Endodermal cell (in vitro differentiated cells): ENCODE measurements at places on chromosomes 2 and 18.
A peak's percentile ranks its signal among the peaks of the same experiment; 100 is the strongest.

GRCh38 chr2:134381141-134381540, 127.3 kb downstream of the MGAT5 start:
- DNase-seq, result peak; percentile 2

- DNase-seq, result no peak
Observed at GRCh38 chr2:189083106-189083505, 96.5 kb downstream of the COL5A2 start.

DNA sequence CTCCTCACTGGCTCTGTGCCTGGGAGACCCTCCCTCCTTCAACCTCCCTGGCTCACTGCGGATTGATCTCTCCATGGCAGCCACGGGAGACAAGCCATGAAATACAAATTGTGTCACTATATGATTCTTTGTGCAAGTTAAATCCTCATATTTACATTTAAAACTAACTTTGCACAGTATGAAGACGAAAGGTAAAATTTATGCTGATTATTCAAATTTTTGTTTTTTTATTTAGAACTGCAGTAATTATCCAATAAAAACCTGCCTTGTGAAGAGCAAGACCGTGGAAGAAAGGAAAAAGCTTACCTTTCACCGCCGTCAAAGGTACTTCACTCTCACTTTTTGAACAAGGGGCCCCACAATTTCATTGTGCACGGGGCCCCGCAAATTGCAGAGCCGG, 436.9 kb downstream of the EIPR1 start:
- DNase-seq, result no peak

- DNase-seq, result no peak
Observed at GRCh38 chr18:40004246-40004645, 1950.8 kb upstream of the PIK3C3 start.

- DNase-seq, result no peak
Observed at GRCh38 chr2:29618024-29618423, 303.4 kb downstream of the ALK start.

- DNase-seq, result no peak
Observed at GRCh38 chr18:23933407-23933806, 81.1 kb upstream of the TTC39C start.

DNA sequence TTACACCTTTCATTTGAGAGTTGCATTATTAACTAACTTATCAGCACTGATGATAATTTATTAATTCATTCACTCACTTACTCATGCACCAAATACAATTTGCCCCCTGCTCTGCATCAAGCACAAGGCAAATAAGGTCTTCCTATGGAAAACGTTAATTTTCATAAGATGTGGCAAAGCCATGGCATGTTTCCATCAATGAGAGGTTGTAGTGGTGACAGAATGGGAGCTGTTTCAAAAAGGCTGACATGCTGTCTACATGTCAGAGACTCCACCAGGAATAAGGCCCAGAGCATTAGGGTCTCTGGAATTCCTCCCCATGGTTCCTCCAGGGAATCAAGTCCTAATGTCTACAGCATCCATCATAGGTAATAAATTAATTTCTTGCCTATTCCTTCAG, 978.8 kb downstream of the TMEM182 start:
- no peak for DNase-seq

- peak; percentile 78 for DNase-seq
Observed at GRCh38 chr18:907115-907884, 2.6 kb downstream of the ADCYAP1 start.

DNA sequence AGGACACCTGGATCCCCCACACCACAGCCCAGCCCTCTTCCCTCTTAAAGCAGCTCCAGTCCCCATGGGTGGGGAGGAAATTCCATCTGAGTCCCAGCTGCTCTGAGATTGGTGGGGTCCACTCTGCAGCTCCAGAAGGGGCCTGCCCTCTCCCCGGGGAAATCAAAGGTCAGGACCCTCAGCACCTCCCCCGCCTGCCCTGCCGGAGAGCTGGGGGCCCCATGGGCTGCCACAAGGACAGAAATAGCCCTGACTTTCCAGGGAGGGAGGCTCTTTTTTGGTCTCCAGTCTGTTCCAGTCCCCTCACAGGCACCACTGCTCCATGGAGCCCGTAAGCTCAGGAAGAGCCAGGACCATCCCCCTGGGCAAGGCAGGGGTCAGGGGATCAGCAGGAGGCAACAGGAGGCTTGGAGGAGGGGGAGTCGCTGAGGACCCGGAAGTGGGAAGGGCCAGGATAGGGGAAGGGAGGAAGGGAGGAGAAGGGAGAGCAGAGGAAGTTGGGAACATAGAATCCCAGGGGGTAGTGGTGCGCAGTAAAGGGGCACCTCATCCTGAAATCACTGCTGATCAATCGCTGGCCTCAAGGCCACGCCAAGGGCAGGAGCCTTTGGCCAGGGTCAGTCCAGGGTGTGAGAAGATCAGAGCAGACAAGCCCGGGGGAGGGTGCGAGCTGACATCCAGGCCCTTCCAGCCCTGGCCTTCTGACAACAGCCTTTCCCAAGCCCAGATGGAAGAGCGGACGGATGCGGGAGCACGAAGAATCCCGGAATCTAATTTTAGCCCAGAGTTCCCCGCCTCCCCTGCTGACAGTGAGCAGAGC, 7.6 kb downstream of the ADRA2B start:
- DNase-seq, result peak; percentile 78

GRCh38 chr2:191245869-191246531, 796 bp downstream of the MYO1B start:
- DNase-seq, result peak; percentile 96

DNA sequence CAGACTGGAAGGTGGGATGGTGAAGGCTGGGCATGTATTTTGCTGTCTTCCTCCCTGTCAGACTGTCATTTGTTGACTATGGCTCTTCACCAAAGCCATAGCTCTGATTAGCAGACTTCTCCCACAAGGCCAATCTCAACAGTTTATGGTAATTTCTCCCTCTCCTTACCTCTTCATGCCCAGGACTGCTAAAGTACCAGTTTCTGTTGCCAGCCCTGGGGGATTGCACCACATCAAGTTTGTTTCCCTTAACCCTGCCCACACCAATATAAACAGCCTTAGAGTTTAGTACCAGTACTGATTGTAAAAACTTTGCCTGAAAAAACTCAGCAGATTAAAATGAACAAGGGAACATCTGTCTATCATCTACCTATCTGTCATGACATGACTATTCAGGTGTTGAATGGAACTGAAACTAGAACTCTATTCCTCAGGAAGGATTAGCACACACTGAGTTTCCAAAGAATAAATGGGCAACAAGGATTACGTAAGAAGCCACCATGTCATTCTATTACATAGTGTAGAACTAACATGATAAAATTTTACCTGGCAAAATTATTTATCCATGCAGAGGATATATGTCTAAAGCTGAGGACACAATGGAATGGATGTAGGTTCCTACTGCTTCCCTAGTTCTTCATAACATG, 13.7 kb downstream of the FEZ2 start:
- no peak for DNase-seq

- DNase-seq, result peak; percentile 22
Observed at GRCh38 chr2:230914886-230915285, 10.2 kb downstream of the GPR55 start.
